ENCODE measurements at places on chromosomes 5 and 9. TPM values are rescaled to one million over a fixed set of nuclear protein-coding genes. Genes with fewer than 3 reads are reported as not detected.

C1QTNF3 gene
- 0.60 TPM for total RNA-seq

MEGF10 gene
- total RNA-seq: under 0.01 TPM

SLC25A48 gene
- not detected for total RNA-seq

GLRA1 gene
- total RNA-seq: not detected

NIPAL4 gene
- not detected for total RNA-seq

KCNT1 gene
- total RNA-seq: 0.12 TPM

RECK gene
- 44.8 TPM for total RNA-seq

KLHL9 gene
- 31.9 TPM for total RNA-seq

TCF7 gene
- 0.94 TPM for total RNA-seq

ANKRD31 gene
- 0.08 TPM for total RNA-seq

FOXD4L3 gene
- not detected for total RNA-seq

CYLC2 gene
- not detected for total RNA-seq

ZNF782 gene
- total RNA-seq: 1.4 TPM

AFAP1L1 gene
- 5.6 TPM for total RNA-seq

SPATA31D4 gene
- not detected for total RNA-seq

NAA35 gene
- 11.1 TPM for total RNA-seq

PTGES gene
- total RNA-seq: 30.0 TPM

ENDOG gene
- total RNA-seq: 25.9 TPM

MATR3 gene
- 166 TPM for total RNA-seq

ARL14EPL gene
- total RNA-seq: not detected

SLC45A2 gene
- not detected for total RNA-seq

INIP gene
- 16.0 TPM for total RNA-seq

RNF44 gene
- 2.1 TPM for total RNA-seq

ASS1 gene
- total RNA-seq: 359 TPM

SPINK7 gene
- not detected for total RNA-seq

C5orf34 gene
- total RNA-seq: 2.5 TPM

PCDHGA10 gene
- 4.2 TPM for total RNA-seq

PRSS3 gene
- 8.0 TPM for total RNA-seq

PALM2AKAP2 gene
- 18.8 TPM for total RNA-seq

SOHLH1 gene
- not detected for total RNA-seq

BTNL8 gene
- total RNA-seq: not detected

SPAG8 gene
- total RNA-seq: 1.2 TPM

SMIM3 gene
- 23.6 TPM for total RNA-seq

CDH6 gene
- 11.9 TPM for total RNA-seq

FGF1 gene
- 3.8 TPM for total RNA-seq

TAS2R1 gene
- not detected for total RNA-seq

SMU1 gene
- total RNA-seq: 31.5 TPM

OLFM1 gene
- total RNA-seq: 0.15 TPM

PFN3 gene
- not detected for total RNA-seq

ATP6V1G1 gene
- 35.2 TPM for total RNA-seq

SPARC gene
- 1,374 TPM for total RNA-seq

SUSD3 gene
- total RNA-seq: 0.23 TPM

TMEM215 gene
- total RNA-seq: not detected

NUP214 gene
- 7.0 TPM for total RNA-seq

MRPS30 gene
- total RNA-seq: 40.0 TPM

NR4A3 gene
- total RNA-seq: 0.23 TPM

CAMK4 gene
- total RNA-seq: 1.7 TPM

EHMT1 gene
- total RNA-seq: 64.4 TPM

TMEM252 gene
- not detected for total RNA-seq

MYOZ3 gene
- total RNA-seq: 1.9 TPM

PCDHGA9 gene
- 1.7 TPM for total RNA-seq

MRPS27 gene
- total RNA-seq: 39.2 TPM

CERCAM gene
- total RNA-seq: 73.4 TPM

SREK1 gene
- total RNA-seq: 65.4 TPM

DOK3 gene
- 0.90 TPM for total RNA-seq

PPP2R2B gene
- total RNA-seq: not detected

SLC34A1 gene
- total RNA-seq: not detected

SLC6A3 gene
- not detected for total RNA-seq
